Activated CD4-positive, alpha-beta T cell treated with anti-CD3 and anti-CD28 coated beads, Interleukin-2, amount 50 U/mL, for 24 hours (primary cell): ENCODE measurements at places on chromosomes 12 and 14.

DNA sequence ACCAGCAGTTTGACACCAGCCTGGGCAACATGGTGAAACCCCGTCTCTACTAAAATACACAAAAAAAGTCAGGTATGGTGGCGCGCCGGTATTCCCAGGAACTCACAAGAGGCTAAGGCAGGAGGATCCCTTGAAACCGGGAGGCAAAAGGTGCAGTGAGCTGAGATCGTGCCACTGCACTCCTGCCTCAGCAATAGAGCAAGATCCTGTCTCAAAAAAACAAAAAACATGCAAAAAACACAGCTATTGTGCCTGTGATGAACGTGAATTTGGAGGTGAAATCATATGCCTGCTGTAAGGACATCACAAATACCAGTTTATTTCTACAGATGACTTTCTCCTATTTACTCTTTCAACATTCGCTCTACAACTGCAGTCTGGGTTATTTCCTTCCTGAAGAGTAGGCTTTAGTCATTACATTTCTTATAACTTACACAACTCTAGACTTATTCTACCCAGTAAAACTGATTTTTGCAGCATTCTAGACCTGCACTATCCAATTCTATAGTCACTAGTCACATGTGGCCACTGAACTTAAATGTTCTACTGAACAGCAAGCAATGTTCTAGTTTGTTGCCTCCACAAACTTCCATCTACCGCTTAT, 48.3 kb downstream of the HNRNPC start:
- DNase-seq: no peak

GRCh38 chr14:63745858-63746425, 18.1 kb upstream of the SGPP1 start:
- no peak for DNase-seq

- DNase-seq: no peak
Measured at GRCh38 chr12:117143008-117143532, 43.9 kb upstream of the TESC start.

GRCh38 chr12:89448951-89449371, 75.6 kb downstream of the GALNT4 start:
- no peak for DNase-seq

DNA sequence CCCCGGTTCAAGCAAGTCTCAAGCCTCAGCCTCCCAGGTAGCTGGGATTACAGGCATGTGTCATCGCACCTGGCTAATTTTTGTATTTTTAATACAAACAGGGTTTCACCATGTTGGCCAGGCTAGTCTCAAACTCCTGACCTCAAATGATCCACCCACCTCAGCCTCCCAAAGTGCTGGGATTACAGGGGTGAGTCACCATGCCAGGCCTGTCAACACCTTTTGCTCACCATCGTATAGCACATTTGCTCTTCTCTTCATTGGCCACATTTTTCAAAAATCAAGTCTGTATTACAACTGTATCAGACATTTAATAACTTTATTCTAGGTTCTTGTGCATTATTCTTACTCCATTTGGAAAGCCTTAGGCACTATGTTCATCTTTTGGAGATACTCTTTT, 50.3 kb downstream of the BCAT1 start:
- DNase-seq: no peak

DNA sequence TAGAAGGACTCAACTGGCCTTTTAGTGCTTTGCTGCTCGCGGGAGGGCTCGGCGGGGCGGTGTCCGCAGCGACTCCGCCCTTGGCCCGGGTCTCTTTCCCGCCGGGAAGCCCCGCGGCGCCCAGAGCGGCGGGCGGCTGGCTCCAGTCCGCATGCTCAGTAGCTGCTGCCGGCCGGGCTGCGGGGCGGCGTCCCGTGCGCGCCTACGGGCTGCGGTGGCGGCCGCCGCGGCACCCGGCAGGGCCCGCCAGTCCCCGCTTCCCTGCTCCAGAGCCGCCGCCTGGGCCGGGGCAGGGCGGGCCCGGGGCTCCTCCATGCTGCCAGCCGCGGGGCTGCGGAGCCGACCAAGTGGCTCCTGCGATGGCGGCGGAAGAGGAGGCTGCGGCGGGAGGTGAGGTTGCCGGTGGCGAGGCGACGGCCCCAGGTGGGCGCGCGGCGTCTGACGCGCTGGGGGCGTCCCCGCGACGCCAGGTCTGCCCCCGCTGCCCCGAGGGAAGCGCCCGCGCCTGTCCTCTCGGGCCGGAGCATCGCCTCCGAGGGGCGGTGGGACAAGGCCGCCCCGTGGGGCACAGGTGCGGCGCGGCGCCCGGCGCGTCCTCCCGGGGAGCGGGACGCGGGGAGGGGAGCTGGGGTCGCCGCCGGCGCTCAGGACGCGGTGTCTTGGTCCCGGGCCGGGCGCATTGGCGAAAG, at the start of gene BMAL2:
TSS of gene BMAL2 (plus strand) at position 123 of the 689 bp plus-strand sequence. CDS start at position 360, 237 bp downstream.
- DNase-seq: peak; percentile 9

DNA sequence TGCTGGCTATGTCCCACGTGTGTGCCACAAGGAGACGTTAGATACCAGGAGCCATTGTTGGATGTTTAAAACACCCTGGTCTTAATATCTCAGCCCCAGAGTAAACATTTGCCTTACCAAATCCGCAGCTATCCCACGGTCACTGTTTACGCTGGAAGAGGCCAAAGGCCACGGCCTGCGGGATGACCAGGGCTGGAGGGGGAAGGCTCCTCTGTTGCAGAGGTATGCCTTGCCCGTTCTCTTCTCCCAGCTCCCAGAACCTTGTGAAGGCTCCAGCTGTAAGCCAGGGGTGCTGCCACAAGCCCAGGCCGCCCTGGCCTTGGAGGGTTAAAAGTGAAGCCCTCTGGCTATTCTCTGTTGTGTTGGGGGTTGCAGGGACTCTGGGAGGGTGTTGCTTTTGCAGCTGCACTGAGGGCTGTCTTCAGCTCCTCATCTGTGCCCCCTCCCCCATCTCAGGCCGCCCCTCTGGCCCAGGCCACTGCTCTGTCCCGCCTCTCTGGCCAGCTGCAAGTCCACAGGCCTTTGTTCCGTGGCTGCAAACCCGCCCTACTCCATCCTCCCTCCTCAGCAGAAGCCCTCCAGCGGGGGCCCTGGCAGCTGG, 2.5 kb downstream of the PLEKHG3 start:
- no peak for DNase-seq

- DNase-seq: no peak
Measured at GRCh38 chr12:78403681-78404080, 460.9 kb upstream of the SYT1 start.

- DNase-seq: no peak
Measured at GRCh38 chr14:81710232-81710845, 176.7 kb upstream of the SEL1L start.

DNA sequence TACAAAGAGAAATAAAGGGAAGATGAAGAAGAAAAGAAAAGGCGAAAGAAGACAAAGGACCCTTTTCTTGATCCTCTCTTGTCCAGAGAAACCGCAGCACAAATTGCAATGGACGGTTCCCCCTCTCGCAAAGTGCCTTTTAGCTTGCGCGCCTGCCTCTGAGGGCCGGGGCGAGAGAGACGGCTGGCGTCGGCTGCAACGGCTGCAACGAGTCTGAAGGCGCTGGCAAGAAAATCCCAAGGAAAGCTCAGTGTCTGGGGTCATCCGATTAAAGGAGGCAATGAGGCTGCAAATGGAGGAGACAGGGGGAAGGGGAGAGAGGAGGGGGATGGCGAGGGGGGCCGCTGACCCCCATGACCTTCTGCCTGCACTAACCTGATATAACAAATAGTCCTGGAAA, 671.5 kb downstream of the MED13L start:
- DNase-seq: no peak

GRCh38 chr12:88310069-88310468, 168.0 kb downstream of the TMTC3 start:
- no peak for DNase-seq

DNA sequence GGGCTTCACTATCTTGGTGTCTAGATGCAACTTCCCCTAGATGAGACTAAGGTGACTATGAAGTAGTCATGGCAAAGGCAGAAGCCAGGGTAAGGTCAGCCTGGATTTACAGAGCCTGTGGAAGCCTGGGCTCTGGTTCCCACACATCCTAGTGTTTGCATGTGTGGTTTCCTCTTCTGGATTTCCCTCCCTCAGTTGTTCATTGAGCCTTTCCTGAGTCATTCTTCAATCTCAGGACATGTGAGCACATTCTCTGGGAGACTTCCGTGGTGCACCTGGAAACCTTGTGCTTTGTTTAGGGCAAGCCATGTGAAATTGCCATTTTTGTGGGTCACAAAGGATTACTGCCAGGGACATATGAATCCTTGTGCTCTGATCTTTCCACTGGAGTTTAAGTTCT, 236.6 kb downstream of the C12orf75 start:
- DNase-seq: no peak

GRCh38 chr12:18160901-18161300, 70.9 kb upstream of the RERGL start:
- no peak for DNase-seq

DNA sequence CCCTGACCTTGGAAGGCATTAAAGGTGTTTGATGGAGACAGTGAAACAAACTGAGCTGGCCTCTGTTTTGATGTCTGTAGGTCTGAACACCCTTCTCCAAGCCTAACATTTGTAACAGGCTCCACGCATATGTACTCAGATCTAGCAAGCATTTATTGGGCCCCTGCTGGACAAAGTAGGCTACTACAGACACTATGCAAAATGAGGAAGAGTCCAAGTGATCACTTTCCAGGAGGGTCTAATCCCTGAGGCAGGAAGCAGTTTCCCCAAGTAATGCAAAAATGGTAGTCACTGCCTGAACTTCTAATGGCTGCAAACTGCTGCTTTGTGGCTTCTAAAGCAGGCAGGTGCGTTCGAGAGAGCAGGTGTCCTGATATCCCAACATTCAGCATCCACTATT, 405.8 kb downstream of the MED13L start:
- DNase-seq: no peak

GRCh38 chr14:70884595-70885342, 22.5 kb upstream of the PCNX1 start:
- no peak for DNase-seq

- DNase-seq: no peak
Measured at GRCh38 chr14:95703805-95704204, 10.1 kb downstream of the TCL1A start.

GRCh38 chr14:61358554-61359226, 37.3 kb downstream of the PRKCH start:
- DNase-seq: no peak

GRCh38 chr14:89397569-89398230, 19.3 kb downstream of the FOXN3 start:
- DNase-seq: no peak

DNA sequence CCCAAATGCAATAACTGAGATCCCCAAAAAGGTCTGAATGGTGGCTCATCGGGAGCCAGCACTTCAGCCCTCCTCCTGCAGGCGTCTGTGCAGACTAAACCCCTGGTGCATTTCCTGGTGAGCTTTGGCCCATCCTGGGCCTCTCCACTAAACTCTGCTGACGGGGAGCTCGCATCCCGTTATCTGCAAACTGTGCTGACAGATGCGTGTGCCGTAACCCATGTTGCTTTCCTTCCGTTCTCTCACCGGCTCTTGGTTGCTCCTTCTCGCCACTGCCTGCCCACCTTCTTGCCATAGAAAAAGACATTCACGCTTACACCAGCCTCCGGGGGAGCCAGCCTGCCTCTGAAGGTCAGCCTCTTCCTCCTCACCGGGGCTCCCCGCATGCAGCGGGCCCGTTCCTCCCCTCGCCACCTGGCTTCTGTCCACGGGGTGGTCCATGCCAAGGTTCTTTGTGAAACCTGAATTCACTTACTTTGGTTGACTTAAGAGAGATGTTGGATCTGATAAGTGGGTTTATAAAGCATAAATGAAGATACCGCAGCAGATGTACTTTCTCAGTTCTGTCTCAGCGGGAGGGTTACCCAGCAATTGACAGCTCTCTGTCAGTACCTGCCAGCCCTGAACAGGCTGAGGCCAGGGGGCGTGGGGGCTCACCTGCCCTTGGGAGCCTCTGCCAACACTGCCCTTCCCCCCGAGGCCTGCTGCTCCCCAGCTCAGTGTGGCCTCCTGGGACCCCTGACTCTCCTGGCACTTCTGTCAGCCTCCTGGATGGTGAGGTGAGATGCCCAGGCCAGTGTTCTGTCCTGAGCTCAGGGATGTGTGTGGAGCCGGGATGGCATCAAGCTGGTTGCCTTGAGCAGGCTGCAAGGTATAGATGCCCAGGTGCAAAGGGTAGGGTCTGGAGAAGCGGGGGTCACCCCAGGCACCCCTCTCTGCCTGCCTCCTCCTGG, 14.2 kb downstream of the ZFYVE21 start:
- no peak for DNase-seq

DNA sequence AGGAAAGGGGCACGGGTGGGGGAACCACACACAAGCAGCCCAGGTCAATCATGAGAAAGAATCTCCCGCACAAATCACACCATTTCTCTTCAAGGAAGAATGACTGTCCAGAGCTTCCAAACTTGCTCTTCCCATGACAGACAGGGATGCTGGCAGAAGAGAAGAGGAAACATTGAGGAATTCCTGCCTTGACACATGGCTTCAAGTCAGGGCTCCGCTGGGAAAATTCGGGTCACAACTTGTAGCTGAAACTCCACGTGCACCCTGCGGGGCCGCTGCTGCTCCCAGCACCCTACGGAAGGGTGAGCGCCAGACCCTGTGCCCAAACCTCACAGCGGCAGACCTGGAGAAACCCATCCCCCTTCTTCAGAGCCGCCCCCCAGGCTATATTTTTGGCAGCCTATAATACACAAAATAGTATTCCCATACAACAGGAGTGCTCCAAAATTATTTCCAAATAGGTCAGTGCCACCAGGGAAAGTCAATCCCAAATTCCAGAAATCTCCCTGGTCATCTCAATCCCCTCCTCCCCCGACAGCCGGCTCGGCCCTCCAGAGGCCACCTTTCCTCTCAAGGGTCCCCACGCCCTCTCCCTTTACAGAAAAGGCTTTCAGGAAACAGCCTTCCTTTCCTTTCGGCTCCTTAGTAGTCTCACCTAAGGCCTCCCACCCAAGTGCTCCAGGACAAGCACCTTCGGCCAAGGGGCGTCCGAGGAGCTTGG, 1.3 kb downstream of the TMEM132D start:
- DNase-seq: no peak

GRCh38 chr12:112574896-112575558, 156.3 kb downstream of the PTPN11 start:
- DNase-seq: no peak

DNA sequence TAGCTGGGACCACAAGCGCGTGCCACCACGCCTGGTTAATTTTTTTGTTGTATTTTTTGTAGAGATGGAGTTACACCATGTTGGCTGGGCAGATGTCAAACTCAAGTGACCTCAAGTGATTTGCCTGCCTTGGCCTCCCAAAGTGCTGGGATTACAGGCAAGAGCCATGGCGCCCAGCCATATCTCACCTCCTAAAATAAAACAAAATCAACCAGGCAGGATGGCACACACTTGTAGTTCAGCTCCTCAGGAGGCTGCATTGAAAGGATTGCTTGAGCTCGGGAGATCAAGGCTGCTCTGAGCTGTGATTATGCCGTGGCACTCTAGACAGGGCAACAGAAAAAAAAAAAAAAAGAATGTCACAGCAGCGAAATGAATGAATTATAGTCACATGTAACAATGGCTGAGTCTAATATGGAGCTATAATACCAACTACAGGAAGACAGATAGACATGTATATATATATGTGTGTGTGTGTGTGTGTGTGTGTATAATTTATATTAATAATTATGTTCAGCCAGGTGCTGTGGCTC, 19.3 kb upstream of the TMEM120B start:
- no peak for DNase-seq
